ENCODE measurements at places on chromosomes 5 and 9.

GRCh38 chr9:106976772-106977171 lies 113.8 kb downstream of the ZNF462 start:
- DNase-seq, result no peak

GRCh38 chr5:133906303-133906702 lies 62.1 kb downstream of the C5orf15 start:
- no peak for DNase-seq

DNA sequence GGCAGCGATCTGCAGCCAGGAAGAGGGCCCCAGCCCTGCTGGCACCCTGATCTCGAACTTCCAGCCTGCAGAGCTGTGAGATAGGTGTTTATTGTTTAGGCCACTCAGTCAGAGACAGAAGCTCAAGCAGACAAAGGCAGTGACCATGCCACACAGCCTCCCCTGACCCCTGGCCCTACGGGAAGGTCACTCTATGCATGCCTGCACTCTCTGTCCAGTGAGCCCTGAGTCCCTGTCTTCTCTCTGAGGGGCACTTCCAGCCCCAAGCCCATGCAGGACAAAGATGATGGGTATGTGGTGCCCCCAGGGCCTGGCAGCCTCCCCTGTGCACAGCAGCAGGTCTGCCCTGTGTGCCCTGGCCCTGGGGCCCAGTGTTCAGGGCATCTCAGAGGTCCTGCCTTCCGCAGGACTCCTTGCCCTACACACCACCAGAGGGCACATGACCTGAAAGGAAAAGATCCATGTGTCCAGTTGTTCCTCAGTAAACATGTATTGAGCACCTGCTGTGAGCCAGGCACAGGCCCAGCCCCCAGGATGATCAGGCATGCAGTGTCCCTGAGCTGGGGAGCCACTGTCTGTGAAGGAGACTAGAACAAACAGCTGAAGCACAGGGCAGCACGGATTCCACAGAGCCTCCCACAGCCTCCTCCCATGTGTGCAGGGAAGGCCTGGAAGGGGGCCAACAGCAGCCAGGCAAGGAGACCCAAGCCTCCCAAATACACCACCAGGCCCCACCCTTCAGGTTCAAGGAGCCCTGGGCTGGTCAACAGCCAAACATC lies 109.3 kb downstream of the ATPSCKMT start:
- DNase-seq, result no peak

- no peak for DNase-seq
These were observed 220.7 kb downstream of the GNA14 start for GRCh38 chr9:77427256-77427927.

GRCh38 chr5:21152611-21153010 lies 1164.6 kb upstream of the CDH18 start:
- DNase-seq, result peak; percentile 96

- no peak for DNase-seq
These were observed 42.0 kb downstream of the ARHGEF28 start for GRCh38 chr5:73668017-73668416.

DNA sequence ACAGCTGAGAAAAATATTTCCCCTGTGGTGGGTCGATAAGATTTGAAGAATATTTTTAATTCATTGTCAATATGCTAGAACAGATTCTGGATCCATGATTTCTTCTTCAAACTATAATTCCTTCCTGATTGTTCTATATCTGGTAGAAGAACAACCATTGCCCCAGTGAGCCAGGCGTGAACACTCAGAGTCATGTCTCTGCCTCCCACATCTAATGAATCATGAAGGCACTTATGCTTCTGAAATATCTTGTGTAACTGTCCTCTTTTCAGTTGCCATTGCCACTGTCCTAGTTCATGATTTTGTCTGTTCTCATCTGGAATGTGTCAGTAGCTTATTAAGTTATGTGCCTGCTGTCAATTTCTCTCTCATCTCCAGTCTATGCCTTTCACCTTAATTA lies 40.0 kb downstream of the GABRG2 start:
- no peak for DNase-seq

DNA sequence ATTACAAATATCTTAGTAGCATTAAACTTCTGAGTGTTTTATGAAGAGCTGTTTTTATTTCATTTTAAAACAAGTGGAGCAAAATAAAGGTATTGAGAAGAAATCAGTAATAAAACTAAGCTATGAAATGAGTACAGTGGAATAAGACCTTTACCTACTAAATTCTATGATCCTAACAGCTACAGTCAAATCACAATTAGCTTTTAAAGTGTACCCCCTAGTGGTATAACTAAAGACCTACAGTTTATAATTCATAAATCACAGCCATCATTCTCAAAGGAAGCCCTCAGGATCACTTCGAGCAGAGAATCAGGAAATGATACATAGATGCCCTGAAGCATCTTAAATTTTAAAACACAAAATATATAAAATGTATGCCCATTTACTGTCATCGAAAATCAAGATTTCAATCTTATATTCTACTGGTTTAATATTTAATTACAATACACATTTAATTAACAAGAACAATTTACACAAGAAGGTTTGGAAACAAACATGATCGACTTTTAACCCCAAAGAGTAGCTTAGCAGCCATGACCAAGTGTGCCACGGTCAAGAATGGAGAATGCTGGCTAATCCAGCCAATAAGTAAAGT lies 12.3 kb downstream of the CCNH start:
- peak; percentile 22 for DNase-seq
